ENCODE measurements at places on chromosomes 2 and 18.

GRCh38 chr18:36328385-36328858, 30.9 kb downstream of the FHOD3 start:
- no peak for DNase-seq

DNA sequence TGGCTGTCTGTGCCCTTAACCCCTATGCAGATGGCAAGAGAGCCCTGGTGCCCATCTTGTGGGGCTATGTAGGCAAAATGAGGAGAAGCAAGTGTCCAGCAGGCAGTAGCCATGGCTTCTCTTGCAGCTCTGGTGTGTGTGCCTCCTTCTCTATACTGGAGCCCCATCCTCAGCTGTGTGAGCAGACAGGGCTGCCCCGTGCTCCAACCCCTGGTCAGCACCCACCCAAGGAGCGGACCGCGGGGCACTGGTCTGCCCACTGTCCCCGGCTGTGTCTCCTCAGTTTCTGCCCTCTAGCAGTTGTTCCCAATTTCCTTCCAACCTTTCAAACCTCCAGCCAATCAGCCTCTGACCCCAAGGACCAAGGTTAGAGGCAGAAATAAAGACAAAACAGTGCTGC, 134.9 kb upstream of the GLI2 start:
- no peak for DNase-seq

- DNase-seq: no peak
Observed at GRCh38 chr18:72738136-72738535, 129.7 kb downstream of the NETO1 start.

GRCh38 chr2:97664636-97664970, 759 bp upstream of the ACTR1B start:
- DNase-seq: no peak

GRCh38 chr2:223779877-223780276, 57.5 kb downstream of the AP1S3 start:
- no peak for DNase-seq

GRCh38 chr2:127105656-127106456, 1.1 kb downstream of the BIN1 start:
- no peak for DNase-seq
